ENCODE measurements at places on chromosomes 13 and 19. TPM values are rescaled to one million over a fixed set of nuclear protein-coding genes. Genes with fewer than 3 reads are reported as not detected.

LILRB4 gene
- total RNA-seq = 16.4 TPM

DNA sequence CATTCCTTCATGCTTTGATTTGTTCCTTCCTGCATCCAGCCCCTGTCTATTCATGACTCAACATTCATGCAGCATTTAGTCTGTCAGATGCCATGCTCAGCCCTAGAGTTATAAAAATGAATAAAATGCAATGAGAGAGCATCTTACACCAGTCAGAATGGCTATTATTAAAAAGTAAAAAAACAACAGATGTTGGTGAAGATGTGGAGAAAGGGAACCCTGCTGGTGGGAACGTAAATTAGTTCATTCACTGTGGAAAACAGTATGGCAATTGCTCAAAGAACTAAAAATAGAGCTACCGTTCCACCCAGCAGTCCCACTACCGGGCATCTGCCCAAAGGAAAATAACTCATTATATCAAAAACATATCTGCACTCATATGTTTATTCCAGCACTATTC is 70.0 kb upstream of the GTF3A start:
- no peak for DNase-seq

DNA sequence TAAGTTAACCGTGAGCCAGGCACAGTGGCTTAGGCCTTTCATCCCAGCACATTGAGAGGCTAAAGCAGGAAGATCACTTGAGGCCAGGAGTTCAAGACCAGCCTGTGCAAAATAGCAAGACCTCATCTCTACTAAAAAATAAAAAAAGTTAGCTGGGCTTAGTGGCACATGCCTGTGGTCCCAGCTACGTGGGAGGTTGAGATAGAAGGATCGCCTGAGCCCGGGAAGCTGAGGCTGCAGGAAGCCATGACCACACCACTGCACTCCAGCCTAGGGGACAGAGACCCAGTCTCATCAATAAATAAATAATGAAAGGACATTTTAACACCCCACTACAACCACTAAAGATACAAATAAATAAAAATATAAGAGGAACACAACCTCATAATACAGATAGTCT is 21.6 kb downstream of the LSM14A start:
- DNase-seq = no peak

GRCh38 chr13:110971486-110971885 is 56.6 kb upstream of the ANKRD10 start:
- DNase-seq = no peak

SPINT2 gene
- 567 TPM for total RNA-seq

DNA sequence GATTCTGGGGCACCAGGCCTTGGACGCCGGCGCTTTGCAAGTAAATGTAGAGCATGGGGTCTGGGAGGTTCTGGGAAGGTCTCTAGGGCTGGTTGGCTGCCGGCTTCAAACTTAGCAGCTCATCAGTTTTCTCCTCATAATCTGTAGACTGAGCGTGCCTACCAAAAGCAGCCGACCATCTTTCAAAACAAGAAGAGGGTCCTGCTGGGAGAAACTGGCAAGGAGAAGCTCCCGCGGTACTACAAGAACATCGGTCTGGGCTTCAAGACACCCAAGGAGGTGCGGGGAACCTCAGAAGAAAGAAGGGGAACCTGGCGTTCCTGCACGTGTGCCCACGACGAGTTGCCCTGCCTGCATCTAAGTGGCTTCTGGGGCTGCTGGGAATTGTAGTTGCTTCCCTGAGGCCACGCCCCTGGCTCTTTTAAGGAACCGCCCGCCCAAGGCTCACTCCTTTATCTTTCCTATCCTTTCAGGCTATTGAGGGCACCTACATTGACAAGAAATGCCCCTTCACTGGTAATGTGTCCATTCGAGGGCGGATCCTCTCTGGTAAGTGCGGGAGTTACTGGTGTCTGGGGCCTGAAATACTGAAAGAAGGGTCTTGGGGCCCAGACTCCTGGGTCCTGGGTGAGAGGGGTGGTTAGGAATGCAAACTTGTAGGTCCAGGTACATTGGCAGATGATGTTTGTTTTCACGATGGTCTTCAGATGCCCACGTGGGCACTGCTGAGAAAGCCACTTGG is 984 bp downstream of the RPS11 start:
- peak; percentile 64 for DNase-seq

CRX gene
- total RNA-seq = not detected

DNA sequence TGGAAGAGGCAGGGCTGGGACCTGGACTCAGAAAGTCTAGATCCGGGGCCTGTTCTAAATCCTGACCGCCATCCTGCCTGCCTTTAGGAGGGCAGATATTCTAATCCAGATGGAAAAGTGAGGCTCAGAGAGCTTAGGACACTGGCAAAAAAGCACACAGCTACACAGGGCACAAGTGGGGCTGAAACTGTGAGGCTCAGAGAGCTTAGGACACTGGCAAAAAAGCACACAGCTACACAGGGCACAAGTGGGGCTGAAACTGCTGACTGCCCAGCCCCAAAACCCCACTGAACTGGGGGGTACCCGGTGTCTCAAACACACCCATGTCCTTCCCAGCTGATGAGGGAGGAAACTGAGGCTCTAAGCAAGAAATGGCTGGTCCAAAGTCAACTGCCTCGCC is 2.0 kb downstream of the AKT1S1 start:
- no peak for DNase-seq

SYCN gene
- 1.1 TPM for total RNA-seq

- no peak for DNase-seq
Measured at GRCh38 chr13:47628666-47629065, 372.4 kb downstream of the SUCLA2 start.

DNA sequence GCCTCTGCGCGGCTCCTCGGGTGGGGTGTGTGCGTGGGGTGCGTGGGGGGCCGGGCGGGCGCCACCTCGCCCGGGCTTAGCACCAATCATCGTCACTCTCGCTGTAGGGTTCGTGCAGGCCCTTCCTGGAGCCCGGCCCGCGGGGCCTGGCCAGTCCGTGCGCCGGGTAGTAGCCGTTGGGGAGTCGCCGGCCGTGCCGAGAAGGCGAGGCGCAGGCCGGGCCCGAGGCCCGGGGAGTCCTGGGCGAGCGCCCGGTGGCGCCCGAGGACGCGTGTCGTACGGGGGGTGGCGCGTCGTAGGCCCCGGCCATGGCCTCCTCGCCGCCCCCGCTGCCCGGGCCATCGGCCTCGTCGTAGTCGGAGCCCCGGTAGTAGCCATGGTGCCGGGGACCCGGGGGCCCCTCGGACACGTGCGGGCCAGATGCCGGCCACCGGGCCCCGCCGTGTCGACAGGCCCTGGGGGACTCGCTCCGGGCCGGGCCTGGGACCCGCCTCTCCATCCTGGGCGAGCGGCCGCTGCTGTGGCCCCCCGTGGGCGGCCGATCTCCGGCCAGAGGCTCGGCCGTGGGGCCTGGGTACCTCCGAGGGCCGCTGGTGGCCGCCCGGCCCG is 57.1 kb downstream of the IER2 start:
- DNase-seq = no peak

TEX26 gene
- total RNA-seq = 0.26 TPM

DNA sequence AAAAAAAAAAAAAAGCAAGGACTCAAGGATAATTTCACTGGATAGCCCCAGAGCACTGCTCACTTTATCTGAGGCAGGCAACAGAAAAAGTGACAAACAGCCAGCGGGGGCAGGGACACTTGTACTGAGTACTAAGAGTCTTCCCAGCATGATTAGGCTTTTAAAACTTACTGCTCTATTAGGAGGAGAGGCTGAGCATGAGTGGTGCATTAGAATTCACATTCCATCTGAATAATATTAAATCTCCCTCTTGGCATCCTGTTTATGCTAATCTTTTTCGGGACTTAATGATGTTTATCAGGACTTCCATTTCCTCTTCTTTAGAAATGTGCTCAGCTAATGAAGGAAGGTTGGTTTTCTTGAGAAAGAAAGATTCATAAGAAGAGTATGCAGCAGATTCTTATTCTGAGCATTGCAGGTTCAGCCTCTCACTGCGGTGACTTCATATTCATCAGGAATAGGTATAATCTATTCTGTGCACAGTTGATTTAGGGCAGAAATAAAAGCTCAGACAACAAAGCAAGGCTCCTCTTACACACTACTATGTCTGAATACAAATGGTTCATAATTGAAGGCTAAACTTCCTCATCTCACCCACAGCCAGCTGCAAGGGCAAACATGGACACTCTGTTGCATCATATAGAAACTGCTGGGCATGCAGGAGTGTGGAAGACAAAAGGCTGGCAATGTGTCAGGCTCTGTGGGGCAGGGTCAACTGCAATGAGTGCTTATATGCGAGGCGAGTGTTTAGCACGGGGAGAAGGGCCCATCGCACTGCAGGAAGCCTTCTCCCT is 107.0 kb downstream of the KL start:
- no peak for DNase-seq

GRCh38 chr19:660793-661426 is 2.1 kb downstream of the RNF126 start:
- DNase-seq = no peak

DNA sequence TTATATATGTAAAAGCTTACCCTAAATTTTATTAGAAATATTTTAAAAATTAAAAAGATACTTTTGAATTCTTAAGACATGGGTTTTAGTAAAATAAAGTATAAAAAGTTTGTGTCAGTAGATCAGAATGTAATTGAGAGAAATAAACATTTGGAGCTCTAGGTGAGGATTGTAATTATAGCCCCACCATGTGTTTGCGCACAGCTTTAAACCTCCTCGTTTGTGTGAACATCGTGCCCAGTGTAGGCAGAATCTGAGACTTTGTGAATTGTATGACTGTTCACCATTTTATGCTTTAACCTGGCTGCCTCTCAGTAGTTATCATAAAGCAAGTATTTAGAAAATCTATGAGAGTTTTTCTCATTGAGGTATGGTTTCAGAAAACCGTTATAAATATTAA is 29.1 kb downstream of the CUL4A start:
- no peak for DNase-seq

DNA sequence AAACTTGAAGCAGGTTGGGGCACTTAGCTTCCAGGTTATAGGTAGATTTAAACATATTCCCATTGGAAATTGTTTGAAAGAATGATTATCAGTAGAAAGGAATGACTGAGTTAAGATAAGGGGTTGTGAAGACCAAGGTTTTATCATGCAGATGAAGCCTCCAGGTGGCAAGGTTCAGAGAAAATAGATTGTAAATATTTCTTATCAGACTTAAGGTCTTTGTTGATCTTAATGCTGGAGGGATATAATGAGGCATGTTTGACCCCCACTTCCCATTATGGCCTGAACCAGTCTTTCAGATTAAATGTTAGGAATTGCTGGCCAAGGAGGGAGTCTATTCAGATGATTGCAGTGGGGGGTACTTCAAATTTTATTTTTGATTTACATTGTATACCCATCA is 1486.5 kb upstream of the PRR20A start:
- DNase-seq = no peak

WDR87 gene
- total RNA-seq = not detected

GRCh38 chr19:8252922-8253589 is 43.9 kb downstream of the CERS4 start:
- peak; percentile 80 for DNase-seq

DNA sequence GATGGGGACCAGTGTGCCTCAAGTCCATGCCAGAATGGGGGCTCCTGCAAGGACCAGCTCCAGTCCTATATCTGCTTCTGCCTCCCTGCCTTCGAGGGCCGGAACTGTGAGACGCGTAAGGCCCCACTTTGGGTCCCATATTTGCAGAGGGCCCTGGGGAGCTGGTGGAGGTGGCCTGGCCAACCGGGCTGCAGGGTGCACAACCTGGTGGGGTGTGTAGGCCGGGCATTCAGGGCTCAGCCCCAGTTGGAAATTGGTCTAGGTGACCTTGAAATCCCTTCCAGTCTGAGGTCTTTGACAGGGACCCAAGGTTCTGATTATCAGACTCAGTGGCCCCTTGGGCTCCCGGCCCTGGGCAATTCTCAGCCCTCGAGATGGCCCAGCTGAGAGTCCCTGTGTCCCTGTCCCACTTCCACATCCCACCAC is 8.3 kb downstream of the F7 start:
- DNase-seq = no peak

DNA sequence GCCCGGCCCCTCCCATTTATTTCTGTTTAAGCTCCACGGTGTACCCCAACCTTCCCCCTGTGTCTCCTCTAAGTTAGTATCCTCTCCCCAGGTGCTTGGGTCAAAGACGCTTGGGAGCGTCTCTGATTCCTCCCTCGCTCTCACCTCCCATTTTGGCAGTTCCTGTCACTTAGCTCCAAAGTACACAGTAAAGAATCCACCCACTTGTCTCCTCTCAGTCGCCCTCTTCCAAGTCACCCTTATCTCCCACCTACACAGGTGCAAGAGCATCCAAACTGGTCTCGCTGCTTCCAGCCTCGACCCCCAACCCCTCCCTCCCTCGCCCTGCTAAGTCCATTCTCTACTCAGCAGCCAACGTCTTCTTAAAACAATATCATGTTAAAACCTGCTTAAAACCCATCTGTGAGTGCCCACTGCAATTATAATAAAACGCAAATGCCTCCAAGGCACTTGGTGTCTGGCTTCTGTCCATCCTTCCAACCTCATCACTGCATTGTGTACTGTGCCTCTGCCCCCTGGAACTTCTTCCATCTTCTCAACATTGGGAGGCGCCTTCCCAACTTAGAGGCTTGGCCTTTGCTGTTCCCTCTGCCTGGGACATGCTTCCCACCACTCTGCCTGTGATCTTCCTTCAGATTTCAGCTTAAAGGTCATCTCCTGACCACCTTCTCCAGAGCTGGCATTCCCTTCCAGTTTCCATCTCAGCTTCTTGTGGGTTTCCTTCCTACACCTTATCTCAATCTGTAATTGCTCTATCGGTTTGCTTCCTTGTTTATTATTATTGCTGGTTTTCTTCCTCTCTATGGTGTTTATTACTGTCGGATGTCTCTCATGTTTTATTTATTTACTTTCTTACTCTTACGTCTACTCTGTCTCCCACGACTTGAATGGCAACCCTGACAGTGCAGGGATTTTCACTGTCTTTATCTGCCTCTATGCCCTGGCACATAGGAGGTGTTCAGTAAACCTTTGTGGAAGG is 9.5 kb upstream of the KLK14 start:
- no peak for DNase-seq

MYO1F gene
- total RNA-seq = 47.2 TPM

GRCh38 chr19:10952809-10953208 is 8.0 kb upstream of the SMARCA4 start:
- peak; percentile 79 for DNase-seq

IGSF23 gene
- not detected for total RNA-seq

GRCh38 chr13:41590122-41590521 is 132.8 kb downstream of the RGCC start:
- no peak for DNase-seq

KISS1R gene
- total RNA-seq = 0.17 TPM

- no peak for DNase-seq
Measured at GRCh38 chr13:108755083-108755482, 125.7 kb downstream of the MYO16 start.

GRCh38 chr13:38166116-38166515 is 183.5 kb upstream of the UFM1 start:
- DNase-seq = no peak

- no peak for DNase-seq
Measured at GRCh38 chr19:17761148-17761547, 9.9 kb downstream of the FCHO1 start.

CUL4A gene
- total RNA-seq = 55.4 TPM

OVOL3 gene
- total RNA-seq = not detected

GRCh38 chr13:50170447-50171037 is 155.3 kb downstream of the KCNRG start:
- no peak for DNase-seq
